Stimulated activated CD4-positive, alpha-beta T cell treated with anti-CD3 and anti-CD28 coated beads, Interleukin-4, amount 100 ng/mL, for 48 hours (primary cell): ENCODE measurements at places on chromosomes 16 and 17.

GRCh38 chr17:46949291-46950174, 26.6 kb downstream of the GOSR2 start:
- no peak for DNase-seq

DNA sequence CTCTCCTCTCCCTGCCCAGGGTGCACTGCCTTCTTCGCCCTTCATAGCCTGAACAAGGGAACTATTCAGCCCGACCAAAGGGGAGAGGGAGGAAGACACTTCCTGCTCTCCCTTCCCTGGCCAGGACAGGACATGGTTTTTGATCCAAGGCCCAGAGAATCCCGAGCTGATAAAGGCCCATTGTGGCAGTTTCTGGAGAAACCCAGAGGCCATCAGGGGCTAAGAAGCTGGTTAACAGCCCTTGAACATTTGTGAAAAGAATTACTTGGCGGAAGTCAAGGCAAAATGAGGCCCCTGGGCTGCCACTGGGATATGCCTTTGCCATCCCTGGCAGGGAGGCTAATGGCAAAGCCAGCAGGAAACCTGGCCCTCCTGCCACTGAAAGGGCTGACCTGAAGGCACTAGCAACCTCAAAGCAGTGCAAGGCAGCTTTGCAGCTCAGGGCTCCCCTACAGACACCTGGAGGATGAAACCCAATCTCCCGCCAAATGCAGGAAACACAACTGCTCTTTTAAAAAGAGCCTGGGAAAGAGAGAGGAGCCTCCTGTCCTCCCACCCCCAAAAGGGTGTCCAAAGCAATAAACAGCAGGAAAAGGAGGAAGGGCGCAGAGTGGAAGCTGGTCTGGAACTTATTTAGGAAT, 12.6 kb downstream of the PHB1 start:
- DNase-seq: no peak

GRCh38 chr17:3512505-3513171, 36.8 kb downstream of the ASPA start:
- no peak for DNase-seq

- no peak for DNase-seq
Measured at GRCh38 chr16:8080817-8081216, 509.5 kb downstream of the TMEM114 start.

DNA sequence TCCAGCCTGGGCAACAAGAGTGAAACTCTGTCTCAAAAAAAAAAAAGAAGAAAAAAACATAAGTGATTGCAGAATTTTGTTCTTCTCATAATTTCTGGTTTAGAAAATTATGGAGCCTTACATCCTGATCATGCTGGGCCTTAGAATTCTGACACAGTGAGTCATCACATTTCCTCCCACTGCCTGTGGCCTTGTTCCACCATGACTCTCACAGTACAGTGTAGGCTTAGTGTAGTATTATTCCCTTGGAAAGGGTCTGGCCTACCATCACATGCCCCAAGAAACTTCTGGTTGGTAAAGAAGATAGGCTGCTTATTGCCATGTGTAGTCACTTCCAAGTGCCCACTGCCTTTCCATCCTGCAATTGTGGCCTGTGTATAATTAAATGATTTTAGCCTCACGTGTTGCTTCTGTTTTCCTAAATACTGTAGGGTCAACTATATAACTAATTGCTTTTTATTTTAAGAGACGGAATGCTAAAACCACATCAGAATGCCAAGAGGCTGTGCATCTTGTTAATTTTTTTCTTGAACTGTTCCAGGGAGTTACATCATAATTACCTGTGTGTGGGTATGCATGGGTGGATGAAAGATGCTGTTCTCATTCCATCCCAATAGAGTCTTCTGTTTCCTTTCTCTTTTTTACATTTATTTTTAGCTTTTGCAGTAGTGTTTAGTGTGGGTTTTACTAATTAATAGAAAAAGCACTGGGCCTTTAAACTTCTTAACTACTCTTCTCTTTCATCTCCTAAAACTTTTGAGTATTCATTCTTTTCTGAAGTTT, 25.9 kb downstream of the OGFOD1 start:
- DNase-seq: peak; percentile 7

DNA sequence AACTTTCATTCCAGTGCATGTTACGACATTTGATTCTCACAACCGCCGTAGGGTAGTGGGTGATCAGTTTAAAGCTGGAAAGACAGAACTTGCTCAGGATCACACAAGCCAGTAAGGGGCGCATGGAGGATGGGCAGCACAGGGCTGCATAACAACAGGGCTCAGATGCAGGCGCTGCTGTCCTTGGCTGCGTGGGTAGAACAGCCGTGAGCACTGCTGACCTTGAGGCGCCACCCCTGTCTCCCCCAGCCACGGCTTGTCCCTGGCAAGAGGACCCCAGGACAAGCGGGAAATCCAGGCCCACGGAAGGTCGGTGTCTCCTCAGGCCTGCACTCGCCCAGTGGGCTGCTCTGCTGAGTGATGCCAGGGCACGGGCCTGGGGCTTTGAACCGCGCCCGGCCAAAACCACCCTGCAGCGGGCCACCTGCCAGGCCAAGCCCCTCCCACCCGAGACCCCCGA, 84.7 kb downstream of the LMF1 start:
- no peak for DNase-seq

GRCh38 chr17:58513267-58513964, 1.0 kb downstream of the MTMR4 start:
- DNase-seq: no peak

- DNase-seq: no peak
Measured at GRCh38 chr16:11679250-11679649, 11.0 kb downstream of the SNN start.

DNA sequence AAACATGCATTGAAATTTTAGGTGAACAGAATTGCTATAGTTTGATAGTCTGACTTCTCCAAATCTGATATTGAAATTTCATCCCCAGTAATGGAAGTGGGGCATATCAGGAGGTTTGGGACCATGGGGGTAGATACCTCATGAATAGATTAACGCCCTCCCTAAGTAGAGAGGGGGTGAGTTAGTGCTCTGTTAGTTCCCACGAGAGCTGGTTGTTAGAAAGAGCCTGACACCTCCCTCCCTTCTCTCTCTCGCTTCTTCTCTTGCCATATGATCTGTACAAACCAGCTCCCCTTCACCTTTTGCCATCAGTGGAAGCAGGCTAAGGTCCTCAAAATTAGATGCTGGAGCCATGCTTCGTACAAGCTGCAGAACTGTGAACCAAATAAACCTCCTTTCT, 78.8 kb downstream of the BRIP1 start:
- no peak for DNase-seq

- DNase-seq: no peak
Measured at GRCh38 chr17:60391471-60392041, 377 bp downstream of the USP32 start.

DNA sequence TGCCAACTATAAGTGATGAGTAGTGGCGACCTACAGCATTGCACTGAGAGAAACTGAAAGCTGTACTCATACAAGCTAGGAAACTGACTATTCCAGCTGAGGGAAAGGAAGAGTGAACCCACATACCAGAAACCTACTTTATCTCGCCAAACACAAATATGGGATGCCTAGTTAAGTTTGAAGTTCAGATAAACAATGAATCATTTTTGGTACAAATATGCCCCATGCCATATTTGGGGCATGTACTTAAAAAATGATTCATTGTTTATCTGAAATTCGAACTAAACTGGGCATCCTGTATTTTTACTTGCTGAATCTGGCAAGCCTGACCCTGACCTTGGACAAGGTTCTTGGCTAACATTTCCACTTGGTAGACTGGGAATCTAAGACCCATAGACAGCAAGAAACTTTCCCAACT, 527.8 kb upstream of the PSMD7 start:
- no peak for DNase-seq

DNA sequence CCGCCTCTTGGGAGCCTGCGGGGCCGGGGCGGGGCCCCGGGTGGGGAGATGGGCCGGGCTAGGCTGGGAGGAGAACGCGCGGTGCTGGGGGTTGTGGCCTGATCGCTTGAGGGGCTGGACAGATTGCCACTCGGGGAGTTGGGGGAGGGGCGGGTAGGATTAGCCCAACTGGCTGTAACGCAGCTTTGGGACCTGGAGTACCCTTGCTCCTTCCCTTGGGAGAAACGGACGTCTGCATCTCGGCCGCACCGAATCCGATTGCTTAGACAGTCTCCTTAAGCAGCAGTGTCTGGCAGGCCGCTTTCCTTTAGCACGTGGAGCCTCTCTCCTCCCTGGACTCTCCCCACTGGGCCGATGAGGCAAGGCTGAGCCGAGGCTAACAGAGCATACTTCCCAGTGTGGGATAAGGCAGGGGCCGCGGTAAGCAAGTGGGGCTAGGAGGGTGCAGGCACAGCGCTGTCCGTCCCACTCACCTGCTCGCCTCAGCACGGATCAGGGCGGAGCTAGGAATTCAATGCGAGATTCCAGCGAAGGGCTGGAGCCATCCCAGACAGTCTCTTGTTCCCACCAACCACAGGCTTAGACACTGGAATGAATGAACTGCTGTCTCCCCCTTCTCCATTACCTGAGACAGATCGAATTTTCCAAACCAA, 540 bp upstream of the ACLY start:
- DNase-seq: no peak

DNA sequence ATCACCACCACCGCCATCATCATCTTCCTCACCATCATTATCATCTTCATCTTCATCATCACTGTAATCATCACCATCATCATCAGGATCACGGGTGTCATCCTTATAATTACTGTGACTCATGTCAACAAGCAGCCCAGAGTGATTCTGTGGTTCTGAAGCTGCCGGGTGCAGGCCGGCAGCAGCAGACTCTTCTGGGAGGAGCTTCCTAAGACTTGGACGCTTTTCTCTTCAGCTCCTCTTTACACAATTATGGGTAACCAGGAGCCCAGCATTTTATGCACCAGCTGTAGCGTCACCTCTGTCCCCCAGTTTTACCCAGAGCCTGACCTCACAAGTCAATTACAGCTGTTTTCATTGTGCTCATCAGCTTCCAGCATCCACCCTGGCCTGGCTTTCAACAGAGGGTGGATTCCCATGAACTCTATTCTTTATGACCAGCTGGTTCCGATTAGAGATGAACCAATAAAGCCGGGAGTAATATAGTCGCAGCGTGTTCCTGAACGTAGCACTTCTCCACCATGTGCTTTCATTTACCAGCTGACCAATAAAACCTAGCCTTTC, 275.8 kb downstream of the FOXL1 start:
- DNase-seq: no peak

GRCh38 chr16:19879241-19879792, 5.3 kb downstream of the GPRC5B start:
- no peak for DNase-seq

GRCh38 chr17:67920212-67920611, 76.1 kb downstream of the C17orf58 start:
- no peak for DNase-seq

DNA sequence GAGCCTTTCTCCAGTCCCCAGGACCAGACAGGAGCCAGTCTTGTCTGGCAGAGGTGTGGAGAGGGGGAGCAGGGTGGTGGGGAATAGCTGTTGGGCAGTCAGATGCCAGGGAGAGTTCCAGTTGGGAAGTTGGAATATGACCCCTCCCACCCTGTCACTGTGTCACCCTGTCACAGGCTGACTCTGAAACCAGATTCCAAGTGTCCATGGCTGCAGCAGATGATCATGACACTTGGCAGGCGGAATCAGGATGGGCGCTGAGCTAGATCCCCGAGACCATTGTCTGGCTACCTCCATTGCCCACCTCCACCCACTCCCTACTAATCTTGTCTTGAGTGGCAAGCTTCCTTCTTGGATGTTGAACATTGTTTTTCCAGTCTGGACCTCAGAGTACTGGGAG, 9.2 kb upstream of the NFATC3 start:
- DNase-seq: no peak

GRCh38 chr17:17084317-17084835, 42.1 kb downstream of the MPRIP start:
- no peak for DNase-seq

DNA sequence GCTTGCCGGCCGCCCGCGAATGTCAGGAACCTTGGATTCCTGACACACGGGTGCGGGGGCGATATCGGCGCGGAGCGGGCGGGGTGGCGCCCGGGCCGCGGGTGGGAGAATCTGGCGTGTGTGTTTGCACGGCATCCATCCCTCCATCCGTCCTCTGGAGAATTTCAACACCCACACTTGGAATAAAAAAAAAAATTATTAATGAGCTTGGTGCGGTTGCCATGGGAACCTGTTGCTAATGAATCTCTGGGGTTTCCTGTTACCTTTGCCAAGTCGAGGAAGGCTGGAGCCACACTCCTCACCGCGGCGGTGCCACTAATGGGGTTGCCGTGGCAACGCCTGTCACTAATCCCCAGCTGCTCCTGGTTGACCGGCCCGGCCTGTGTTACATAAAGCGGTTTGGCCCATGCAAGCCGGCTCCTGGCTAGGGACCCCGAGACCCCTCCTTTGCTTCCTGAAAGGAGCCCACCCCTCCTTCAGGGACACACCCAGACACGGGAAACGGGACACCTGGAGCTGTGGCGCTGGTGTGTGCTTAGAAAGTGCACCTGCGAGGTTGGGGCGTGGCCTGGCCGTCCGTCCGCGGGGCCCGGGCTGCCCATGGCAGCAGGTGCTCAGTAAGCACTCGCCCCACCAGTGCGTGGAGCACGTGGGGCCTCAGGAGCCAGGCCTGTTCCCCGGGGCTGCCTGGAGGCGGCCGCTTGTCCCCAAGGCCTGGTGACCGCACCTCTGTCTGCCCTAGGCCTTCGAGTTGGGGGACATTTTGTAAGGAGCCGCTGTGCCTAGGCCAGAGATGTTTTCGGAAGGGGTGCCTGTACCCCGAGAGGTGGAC, 14.6 kb downstream of the CACNA1H start:
- DNase-seq: no peak

- no peak for DNase-seq
Measured at GRCh38 chr17:48100591-48101011, 677 bp downstream of the CBX1 start.

DNA sequence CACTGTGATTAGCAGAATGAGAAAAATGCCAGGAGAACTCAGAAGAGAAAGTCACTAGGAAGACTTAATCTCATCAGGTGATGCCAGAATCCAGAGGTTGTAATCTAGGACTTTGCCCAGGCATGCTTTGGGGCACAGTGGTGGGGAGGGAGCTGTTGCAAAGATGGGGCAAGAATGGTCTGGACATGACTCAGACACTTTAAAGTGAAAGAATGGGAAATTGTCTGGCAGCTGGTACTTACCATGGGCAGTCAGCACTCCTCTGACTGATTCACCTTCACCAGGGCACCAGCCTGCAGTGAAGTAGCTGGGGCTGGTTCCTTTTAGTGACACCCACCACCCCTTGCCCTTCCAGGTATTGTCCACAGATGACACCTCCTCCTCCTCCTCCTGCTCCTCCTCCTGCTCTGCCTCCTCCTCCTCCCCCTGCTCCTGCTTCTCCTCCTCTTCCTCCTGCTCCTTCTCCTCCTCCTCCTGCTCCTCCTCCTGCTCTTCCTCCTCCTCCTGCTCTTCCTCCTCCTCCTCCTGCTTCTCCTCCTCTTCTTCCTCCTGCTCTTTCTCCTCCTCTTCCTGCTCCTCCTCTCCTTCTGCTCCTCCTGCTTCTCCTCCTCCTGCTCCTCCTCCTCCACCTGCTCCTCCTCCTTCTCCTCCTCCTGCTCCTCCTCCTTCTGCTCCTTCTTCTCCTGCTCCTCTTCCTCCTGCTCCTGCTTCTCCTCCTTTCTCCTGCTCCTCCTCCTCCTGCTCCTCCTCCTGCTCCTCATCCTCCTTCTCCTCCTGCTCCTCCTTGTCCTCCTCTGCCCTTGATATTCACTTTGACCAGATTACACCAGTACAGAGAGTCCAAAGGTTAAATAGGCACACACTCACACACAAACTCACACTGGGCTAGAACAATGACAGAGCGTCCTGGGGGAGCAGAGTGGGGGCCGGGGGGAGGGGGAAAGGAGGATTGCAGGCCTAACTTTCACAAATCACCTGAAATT, at the start of gene CHD9NB:
Gene CHD9NB, minus strand, starts transcription at position 379 of the 983 bp plus-strand sequence. CDS start 8,739 bp downstream, outside the sequence.
- no peak for DNase-seq

- no peak for DNase-seq
Measured at GRCh38 chr17:80526116-80526910, 18.3 kb upstream of the RPTOR start.

- no peak for DNase-seq
Measured at GRCh38 chr17:57662041-57662440, 83.1 kb downstream of the CCDC182 start.
